Activated naive CD8-positive, alpha-beta T cell treated with anti-CD3 and anti-CD28 coated beads for 36 hours (primary cell): ENCODE measurements at places on chromosomes 11 and 22.
A peak's percentile ranks its signal among the peaks of the same experiment; 100 is the strongest.

GRCh38 chr11:61103851-61104423 lies 1.6 kb downstream of the CD5 start:
- no peak overlapping the region for H3K4me3 ChIP-seq
- no peak for DNase-seq
- peaks cover 46% of the 10 kb centered on the region for H3K36me3 ChIP-seq

GRCh38 chr22:17946662-17947367 lies 77.5 kb downstream of the MICAL3 start:
- no peak overlapping the region for H3K27ac ChIP-seq
- peaks cover 2% of the 10 kb centered on the region for H3K36me3 ChIP-seq
- H3K4me3 ChIP-seq: no peak overlapping the region
- DNase-seq: no peak

DNA sequence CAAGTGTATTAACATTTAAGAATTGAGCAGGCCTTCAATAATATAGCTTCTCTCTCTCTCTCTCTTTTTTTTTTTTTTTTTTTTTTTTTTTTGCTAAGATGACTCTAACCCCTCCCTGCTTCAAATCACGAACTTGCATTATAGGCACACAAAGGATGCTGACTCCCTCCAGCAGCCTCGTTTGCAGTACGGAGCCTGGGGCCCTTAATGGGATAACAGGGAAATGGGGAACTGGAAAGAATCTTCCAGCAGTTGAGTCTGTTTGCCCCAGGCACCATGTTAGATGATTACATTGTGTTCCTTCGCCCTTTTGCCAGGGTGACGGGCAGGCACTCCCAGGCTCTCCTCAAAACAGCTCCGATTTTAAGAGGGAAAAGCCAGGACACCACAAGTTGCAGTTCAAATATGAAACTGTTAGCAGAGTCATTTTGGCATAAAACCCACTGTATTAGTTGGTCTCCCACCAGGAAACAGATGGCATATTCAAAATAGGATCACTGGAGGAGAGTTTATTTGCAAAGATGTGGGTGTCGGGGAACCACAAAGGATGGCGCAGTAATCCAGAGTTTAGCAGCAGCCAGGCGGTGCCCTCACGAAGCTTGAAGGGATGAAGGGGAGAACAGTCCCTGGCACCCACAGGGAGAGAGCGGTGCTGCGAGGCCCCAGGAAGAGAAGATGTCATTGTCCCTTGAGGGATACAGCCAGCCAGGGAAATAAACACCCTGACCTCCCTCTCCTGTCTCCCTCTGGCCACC lies 26.5 kb upstream of the TREH start:
- H3K4me1 ChIP-seq: peaks cover 26% of the 10 kb centered on the region
- no peak overlapping the region for H3K4me3 ChIP-seq
- no peaks in the 10 kb centered on the region for H3K27me3 ChIP-seq

DNA sequence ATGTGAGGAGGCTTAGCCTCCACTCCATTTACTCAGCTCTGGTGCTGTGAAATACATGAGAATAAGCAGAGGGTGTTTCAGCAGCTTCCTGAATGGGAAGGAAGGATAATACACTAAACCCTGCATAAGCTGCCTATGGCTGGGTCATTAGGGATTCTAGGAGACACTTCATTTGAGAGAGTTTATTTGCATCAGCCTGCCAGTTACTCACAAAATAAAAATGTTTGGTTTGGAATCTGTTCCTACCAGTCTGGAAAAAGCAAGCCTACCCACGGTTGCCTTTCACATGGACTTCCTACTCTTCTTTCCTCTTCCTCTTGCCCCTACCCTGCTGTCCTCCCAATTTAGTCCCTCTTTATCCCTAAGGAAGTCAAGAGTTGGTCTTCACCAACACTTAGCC lies 20.5 kb downstream of the SLC1A2 start:
- no peaks in the 10 kb centered on the region for H3K27me3 ChIP-seq
- no peaks in the 10 kb centered on the region for H3K4me1 ChIP-seq
- no peak overlapping the region for H3K27ac ChIP-seq

DNA sequence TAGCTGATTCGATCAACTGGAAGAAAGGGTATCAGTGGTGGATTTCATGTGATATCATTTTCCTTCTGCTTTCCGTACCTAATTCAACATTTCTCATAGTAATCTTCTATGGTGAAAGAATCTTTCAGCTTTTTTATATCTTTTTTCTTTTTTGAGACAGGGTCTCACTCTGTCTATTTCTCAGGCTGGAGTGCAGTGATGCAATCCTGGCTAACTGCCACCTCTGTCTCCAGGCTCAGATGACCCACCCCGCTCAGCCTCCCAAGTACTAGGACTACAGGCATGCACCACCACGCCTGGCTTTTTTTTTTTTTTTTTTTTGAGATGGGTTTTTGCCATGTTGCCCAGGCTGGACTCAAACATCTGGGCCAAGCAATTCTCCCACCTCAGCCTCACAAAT lies 18.6 kb upstream of the CHORDC1 start:
- no peak overlapping the region for H3K27ac ChIP-seq
- H3K4me1 ChIP-seq: no peaks in the 10 kb centered on the region
- peaks cover 30% of the 10 kb centered on the region for H3K27me3 ChIP-seq
- H3K4me3 ChIP-seq: no peak overlapping the region

GRCh38 chr11:93704237-93704636 lies 37.1 kb downstream of the TAF1D start:
- H3K4me1 ChIP-seq: no peaks in the 10 kb centered on the region
- no peak overlapping the region for H3K27ac ChIP-seq
- H3K36me3 ChIP-seq: peaks cover 69% of the 10 kb centered on the region
- no peak for DNase-seq
- H3K27me3 ChIP-seq: no peaks in the 10 kb centered on the region

GRCh38 chr22:24440270-24440717 lies 12.9 kb downstream of the ADORA2A start:
- H3K36me3 ChIP-seq: peaks cover 51% of the 10 kb centered on the region
- H3K4me3 ChIP-seq: no peak overlapping the region
- peaks cover 78% of the 10 kb centered on the region for H3K4me1 ChIP-seq
- no peaks in the 10 kb centered on the region for H3K27me3 ChIP-seq
- no peak for DNase-seq
- H3K27ac ChIP-seq: peak overlapping the region; percentile 75

- DNase-seq: no peak
- no peaks in the 10 kb centered on the region for H3K4me1 ChIP-seq
- no peaks in the 10 kb centered on the region for H3K36me3 ChIP-seq
- peak overlapping the region; percentile 14 for H3K27ac ChIP-seq
- no peaks in the 10 kb centered on the region for H3K27me3 ChIP-seq
These were observed 1219.6 kb downstream of the BRD1 start for GRCh38 chr22:48607901-48608662.

DNA sequence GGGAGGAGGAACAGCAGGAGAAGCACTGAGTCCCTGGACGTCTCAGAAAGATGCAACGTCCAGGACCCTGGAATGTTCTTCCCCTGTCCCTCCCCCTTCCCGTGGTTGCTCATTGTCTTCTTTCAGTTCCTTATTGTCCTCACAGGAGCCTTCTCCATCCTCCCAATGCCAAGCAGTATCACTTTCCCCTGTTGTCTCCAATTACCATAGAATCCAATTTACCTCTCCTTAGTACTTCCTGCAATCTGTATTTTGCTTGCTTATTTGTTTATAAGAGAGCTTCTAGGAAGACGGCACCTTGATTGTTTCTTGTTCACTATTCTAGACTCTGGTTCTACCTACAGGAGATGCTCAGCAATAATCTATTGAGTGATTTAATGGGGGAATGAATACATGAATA lies 1273.7 kb downstream of the LRRC4C start:
- DNase-seq: no peak
- H3K36me3 ChIP-seq: no peaks in the 10 kb centered on the region
- no peaks in the 10 kb centered on the region for H3K4me1 ChIP-seq
- no peaks in the 10 kb centered on the region for H3K27me3 ChIP-seq
- H3K27ac ChIP-seq: no peak overlapping the region

- H3K27ac ChIP-seq: no peak overlapping the region
- no peaks in the 10 kb centered on the region for H3K4me1 ChIP-seq
- H3K4me3 ChIP-seq: no peak overlapping the region
- peaks cover 8% of the 10 kb centered on the region for H3K27me3 ChIP-seq
These were observed 3.0 kb downstream of the OR8D1 start for GRCh38 chr11:124310721-124311120.

DNA sequence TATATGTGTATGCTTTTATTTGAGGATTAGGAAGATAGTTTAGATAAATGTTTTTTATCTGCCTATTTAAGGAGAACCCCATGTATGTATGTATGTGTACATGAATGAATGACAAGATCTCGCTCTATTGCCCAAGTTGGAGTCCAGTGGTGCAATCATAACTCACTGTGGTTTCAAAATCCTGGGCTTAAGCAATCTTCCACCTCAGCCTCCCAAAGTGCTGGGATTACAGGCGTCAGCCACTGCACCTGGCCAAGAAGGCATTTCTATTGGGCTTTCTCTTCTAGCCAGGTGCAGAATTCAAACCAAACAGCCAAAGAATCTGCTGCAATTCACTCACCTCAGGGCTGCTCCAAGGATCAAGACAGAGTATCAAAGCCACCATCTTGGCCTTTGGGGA lies 25.5 kb upstream of the DGKZ start:
- H3K27ac ChIP-seq: no peak overlapping the region
- no peak for DNase-seq
- H3K36me3 ChIP-seq: no peaks in the 10 kb centered on the region
- H3K4me3 ChIP-seq: no peak overlapping the region
- H3K27me3 ChIP-seq: no peaks in the 10 kb centered on the region
- H3K4me1 ChIP-seq: peaks cover 11% of the 10 kb centered on the region

DNA sequence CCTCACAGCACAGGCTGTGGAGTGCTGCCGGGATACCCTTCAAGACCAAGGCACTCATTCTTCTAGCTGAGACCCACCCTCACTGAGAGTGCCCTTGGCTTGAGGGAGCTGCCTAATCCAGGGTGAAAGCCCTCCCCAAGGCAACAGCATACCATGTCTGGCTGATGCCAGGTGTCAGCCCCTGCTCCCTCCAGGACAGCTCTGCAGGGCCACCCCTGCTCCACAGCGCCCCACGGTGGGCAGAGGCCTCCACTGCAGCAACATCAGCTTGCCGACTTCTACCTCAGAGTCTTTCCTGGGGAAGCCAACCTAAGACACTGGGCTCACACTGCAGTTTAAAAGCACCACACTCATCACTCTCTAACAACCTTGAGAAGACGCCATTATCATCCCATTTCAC lies 29.0 kb downstream of the TTLL1 start:
- DNase-seq: peak; percentile 53
- H3K27ac ChIP-seq: no peak overlapping the region
- no peaks in the 10 kb centered on the region for H3K27me3 ChIP-seq
- peaks cover 3% of the 10 kb centered on the region for H3K36me3 ChIP-seq
- H3K4me1 ChIP-seq: no peaks in the 10 kb centered on the region
- H3K4me3 ChIP-seq: no peak overlapping the region

GRCh38 chr11:19347911-19348310 lies 107.2 kb upstream of the E2F8 start:
- H3K4me1 ChIP-seq: no peaks in the 10 kb centered on the region
- H3K27ac ChIP-seq: no peak overlapping the region
- no peak overlapping the region for H3K4me3 ChIP-seq
- no peaks in the 10 kb centered on the region for H3K36me3 ChIP-seq

DNA sequence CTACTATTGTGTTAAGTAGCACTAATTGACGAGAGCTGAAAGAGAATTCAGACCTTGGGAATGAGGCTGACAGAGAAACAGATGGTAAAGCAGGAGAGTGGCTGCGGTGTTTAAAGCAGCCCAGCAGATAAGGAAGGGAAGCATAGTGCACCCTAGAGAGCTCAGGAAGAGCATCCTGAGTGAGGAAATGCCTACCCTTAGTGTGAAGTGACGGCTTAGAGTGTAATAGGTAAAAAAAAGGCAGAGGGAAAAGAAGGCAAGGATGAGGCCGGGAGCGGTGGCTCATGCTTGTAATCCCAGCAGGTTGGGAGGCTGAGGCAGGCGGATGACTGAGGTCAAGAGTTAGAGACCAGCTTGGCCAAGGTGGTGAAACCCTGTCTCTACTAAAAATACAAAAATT lies 22.4 kb upstream of the ETS1 start:
- peaks cover 4% of the 10 kb centered on the region for H3K36me3 ChIP-seq
- H3K4me3 ChIP-seq: peak overlapping the region; percentile 44
- DNase-seq: no peak
- peak overlapping the region; percentile 80 for H3K27ac ChIP-seq

DNA sequence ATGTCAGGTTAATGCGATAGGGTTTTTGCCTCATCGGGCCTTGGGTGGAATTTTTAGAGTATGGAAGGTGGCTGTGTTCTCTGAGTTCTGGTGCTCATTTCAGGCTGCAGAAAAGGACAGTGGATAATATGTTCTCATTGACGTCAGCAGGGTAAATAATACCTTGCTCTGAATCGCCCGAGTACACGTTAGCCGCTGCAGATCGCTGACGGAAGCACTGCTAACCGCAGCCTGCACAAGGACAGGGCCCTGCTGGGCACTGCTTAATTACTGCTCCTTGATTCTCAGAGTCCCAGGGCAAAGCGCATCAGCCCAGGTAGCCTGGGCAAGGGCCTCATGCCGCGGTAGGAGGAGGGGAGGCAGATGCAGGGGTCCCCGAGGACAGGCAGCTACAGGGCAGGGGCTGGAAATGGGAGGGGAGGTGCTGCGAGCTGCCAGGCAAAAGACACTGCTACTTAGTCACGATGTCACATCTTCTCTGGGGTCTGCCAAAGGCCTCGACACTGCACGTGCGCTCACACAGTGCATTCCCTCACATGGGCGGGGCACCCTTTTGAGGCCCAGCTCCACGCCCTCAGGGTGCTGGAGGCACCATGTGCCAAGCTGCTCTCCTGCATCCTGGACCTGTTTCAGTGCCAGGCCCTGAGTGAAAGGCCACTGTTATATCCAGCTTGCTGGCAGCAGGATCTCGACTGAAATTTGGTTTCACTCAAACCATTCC lies 35.2 kb downstream of the PPP2R1B start:
- no peaks in the 10 kb centered on the region for H3K36me3 ChIP-seq
- no peaks in the 10 kb centered on the region for H3K4me1 ChIP-seq
- no peak for DNase-seq
- H3K27me3 ChIP-seq: no peaks in the 10 kb centered on the region
- no peak overlapping the region for H3K27ac ChIP-seq

DNA sequence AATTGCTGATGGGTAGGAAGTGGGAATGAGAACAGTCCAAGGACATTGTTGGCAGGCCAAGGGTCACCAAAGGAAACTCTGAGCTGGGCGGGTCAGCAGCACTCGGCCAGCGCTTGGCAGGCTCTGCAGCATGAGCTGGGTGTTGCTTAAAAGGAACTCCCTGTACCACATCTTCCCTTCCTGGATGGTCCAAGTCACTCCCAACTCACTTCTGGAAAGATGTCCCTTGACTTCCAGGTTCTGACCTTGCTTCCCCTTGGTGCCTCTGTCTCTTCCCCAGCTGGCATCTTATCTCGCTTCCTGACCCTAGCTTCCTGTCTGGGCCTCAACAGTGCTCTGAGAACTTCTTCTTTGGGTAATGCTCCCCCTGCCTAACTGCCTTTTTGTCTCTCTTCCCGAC lies 24.8 kb upstream of the SWAP70 start:
- H3K4me1 ChIP-seq: no peaks in the 10 kb centered on the region
- no peak overlapping the region for H3K4me3 ChIP-seq
- no peaks in the 10 kb centered on the region for H3K36me3 ChIP-seq
- H3K27me3 ChIP-seq: peaks cover 4% of the 10 kb centered on the region
- no peak overlapping the region for H3K27ac ChIP-seq
